ENCODE measurements at places on chromosomes 2 and 18.

- no peak for DNase-seq
Measured at GRCh38 chr2:28412625-28413151, 20.0 kb downstream of the FOSL2 start.

DNA sequence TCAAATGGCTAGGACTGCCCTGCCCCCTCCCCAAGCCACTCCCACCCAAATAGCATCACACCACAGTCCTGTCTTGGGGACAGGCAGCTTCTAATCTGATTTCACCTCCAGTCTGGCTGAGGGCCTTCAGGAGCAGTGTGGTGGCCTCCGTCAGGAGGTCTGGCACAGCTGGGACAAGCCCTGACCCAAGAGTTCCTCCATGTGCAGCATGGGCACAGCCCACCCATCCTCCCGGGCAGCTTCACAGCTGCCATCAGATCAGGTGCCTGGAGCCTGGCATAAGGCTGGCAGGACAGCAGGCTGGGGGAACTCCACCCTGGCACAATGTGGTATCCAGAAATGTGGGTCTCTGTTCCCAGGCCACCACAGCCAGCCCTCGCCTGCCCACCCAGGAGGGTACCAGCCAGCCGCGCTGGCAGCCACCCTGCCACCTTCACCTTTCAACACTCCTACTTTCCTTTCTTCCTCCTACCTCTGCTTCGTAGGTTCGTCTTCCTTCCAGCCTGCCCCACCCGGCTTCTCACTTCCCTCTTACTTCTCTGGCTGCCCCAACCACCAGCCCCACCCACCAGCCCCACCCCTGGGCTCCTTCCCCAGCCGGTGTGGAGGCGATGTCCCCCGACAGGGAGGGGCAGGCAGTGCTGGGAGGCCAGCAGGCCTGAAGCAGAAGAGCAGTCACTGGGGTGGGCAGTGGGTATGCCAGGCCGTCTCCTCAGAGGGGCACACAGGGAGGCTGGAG is at the start of gene CAPG:
Gene CAPG (minus strand): TSS at position 522 of the 739 bp plus-strand sequence. CDS start 8,221 bp downstream, outside the sequence.
- DNase-seq = no peak

DNA sequence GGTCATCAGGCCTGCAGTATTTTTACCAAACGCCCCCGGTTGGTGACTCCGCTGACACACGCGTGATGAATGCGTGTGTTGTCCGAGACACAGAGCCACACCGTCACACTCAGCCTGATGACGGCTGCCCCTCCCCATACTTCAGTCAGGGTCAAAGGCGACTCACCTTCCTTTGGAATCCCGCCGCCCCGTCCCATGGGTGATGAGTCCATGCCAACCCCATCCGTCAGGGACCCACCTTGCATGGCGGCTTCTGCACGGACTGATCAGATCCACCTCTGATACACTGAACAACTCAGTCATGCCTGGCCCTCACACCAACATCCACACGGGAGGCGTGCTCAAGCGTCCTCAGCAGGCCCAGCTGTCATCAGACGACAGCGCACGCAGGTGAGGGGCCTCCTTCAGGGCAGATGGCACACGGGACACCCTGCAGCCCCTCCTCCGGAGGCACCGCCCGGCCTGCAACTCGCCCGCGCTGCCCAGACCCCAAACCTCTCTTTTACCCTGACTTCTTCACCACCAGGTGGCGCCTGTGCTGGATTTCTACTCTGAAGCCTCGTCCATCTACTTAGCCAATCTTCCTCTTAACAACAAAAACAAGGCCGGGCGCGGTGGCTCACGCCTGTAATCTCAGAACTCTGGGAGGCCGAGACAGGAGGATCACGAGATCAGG is 89.2 kb downstream of the ZNF516 start:
- DNase-seq = no peak

GRCh38 chr2:44826601-44827000 is 114.9 kb upstream of the SIX3 start:
- DNase-seq = no peak

DNA sequence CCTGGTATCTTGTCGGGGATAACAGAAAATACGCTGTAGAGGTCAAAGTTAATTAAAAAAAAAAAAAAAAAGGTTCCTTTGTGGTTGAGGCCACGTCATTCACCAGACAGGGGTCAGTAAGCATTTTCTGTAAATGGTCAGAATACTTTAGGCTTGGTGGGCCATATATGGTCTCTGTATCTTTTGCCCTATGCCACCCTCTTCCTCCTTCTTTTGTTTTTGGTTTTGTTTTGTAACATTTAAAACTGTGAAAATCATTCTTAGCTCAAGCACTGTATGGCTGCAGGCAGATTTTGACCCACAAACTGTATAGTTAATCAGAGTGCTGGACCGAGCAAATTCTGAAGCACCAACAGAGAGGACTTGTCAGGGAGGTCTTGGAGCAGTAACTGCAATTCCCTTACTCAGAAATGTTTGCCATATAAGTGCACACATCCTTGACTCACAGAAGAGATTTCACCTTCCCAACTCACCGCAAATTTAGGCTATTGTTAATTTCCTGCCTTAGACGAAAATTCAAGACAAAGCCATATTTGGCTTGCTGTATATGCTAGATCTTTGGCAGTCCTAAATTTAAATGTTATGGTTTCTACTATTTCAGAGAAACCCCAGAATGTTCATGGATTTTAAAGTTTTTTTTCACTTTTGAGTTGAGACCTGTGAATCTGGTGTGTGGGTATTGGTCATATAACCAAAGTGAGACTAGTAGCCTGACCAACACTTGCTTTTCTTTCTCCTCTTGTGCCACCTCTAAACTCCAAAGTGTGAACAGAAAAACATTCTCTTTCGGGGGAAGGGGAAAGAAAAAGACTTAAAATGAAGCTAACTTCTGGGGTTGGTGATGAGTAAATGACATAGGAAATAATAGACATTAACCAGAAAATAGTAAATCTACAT is 65.4 kb downstream of the DOCK10 start:
- DNase-seq = no peak

GRCh38 chr18:31740180-31740579 is 20.5 kb downstream of the SLC25A52 start:
- no peak for DNase-seq

DNA sequence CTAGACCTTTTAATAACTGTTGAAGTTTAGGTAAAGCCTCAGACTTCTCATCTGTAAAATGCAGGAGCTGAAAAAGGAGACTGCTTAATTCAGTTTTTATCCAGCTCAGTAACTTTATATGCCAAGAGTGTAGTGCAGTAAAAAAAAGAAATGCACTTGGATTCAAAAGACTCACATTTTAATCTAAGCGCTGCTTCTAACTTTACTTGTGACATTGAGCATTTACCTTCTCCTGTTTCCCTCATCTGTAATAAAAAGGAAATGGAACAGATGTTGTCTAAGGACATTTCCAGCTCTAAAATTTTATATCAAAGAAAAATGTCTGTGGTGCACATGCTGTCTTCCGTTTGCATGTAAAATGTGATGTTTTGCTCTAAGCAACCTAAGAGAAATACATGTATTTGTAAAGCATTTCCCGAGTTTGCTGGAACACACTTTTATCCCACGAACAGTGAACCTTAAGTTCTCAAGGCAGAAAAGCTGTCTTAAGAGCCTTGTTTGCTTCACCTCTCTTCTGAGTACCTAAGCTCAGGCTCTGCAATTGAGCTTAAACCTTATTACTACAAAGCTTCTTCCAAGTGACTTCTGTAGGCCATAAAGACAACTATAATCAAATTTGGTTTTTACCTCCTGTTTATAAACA is 24.2 kb upstream of the TANK start:
- DNase-seq = no peak

DNA sequence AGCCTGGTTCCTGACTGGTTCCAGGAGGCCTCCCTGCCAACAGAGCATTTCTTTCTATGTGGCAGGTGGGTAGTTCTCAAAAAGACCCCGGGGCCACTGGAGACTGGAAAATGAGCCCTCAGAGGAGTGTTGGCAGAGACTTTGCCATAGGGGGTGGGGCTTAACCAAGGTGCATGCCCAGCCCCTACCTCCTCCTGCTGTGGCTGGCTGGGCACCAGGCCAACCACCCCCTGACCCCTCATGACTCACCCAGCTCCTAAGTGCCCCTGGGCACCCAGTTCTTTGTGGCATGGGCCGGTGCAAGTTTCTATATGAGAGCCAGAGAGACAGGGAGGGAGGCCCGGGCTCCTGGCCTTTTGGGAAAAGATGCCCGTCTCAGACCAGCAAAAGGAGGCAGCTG is 98.2 kb upstream of the SMAD2 start:
- DNase-seq = no peak

- no peak for DNase-seq
Measured at GRCh38 chr18:35637227-35637626, 55.7 kb downstream of the GALNT1 start.

DNA sequence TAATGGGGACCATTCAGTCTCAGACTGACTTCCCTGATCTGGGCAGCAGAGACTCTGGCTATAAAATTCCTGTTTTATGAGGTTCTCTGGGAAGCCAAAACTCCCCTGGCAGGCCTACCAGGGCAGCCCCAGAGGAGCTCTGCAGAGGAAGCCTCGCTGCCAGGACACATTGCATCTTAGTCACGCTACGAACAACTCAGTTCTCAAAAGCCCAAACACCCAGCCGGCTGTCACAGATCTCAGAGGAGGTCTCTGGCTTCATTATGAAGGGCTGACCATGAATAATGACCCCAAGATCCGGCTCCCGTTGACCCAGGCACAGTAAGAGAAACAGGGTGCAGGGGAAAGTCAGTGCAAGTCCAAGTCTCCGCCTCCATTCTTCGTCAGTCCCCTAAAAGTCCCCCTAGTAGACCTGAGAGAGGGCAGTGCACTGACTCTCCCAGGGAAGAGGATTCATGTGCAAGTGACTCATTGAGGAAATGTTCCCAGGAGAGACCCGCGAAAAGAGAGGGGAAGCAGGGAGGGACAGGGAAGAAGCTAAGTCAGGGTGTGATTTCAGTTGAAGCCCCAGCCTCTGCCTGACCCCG is 212.3 kb downstream of the CYP26B1 start:
- DNase-seq = no peak

- no peak for DNase-seq
Measured at GRCh38 chr18:10727477-10727876, 201.7 kb downstream of the NAPG start.

DNA sequence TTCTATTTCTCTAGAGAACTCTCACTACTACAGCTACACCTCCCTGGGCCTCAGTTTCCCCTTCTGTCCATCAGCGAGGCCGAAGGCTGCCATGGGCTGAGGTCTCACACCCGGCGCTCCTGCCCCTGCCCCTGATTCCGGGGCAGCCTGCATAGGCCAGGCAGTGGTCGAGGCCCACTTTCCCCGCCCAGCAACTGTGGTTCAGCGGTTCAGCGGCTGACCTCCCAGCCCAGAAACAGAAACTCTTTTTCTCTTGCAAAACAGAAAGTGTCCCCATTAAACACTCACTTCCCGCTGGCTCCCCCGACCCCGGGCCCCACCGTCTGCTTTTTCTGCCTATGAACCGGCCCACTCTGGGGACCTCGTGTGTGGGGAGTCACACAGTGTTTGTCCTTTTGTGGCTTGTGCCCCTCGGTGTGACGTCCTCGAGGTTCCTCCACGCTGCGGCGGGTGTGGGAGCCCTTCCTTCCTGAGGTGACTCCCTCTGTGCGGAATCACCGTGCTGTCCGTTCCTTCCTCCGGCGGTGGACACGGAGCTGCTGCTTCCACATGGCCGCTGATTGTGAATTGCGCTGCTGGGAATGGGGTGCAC is 16.0 kb downstream of the PDCD1 start:
- peak; percentile 45 for DNase-seq

GRCh38 chr2:64548761-64549160 is 24.6 kb downstream of the AFTPH start:
- DNase-seq = no peak

DNA sequence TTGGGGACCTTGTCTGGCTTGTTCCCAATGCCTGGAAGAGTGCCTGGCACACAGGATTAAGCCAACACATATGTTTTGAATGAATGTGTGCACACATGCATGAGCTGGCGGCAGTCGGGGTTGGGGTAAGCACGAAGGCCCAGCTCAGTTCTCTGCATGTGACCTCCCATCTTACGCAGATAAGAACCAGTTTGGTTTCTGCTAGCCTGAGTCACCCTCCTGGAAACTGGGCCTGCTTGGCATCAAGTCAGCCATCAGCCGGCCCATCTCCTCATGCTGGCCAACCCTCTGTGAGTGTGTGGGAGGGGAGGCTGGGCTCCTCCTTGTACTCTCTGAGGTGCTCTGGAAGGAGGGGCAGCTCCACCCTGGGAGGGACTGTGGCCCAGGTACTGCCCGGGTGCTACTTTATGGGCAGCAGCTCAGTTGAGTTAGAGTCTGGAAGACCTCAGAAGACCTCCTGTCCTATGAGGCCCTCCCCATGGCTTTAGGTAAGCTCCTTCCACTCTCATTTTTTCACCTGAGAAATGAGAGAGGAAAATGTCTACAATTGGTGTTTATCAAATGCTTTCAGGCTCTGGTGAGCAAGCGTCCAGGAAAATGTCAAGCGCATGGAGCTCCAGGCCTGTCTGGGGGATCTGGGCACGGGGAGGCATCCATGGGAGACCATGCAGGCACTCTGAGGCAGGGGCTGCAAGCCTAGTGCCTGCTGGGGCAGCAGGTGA is 9.7 kb upstream of the IL1RN start:
- DNase-seq = peak; percentile 56

- DNase-seq = no peak
Measured at GRCh38 chr2:153939124-153939796, 67.5 kb downstream of the GALNT13 start.

- DNase-seq = no peak
Measured at GRCh38 chr18:26756556-26756955, 109.0 kb downstream of the AQP4 start.

GRCh38 chr2:205568620-205569019 is 113.7 kb upstream of the NRP2 start:
- DNase-seq = no peak

DNA sequence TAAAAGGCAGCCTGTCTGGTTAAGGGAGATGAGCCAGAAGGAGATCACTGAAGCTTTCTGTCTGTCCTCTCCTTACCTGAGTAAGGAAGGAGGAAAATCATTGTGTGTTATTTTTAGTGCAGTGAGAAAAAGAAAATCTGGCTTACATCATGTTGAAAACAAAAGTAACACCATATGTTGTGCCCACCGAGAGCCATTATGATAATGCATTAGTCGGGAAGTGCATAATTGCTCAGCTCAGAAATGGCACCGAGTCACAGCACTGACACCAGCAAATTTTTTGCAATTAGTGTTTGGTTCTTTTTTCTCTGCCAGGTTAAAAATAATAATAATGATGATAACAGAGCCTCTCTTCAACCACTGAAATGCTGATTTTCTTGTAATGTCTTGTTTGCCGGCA is 46.6 kb downstream of the HNMT start:
- no peak for DNase-seq

- DNase-seq = no peak
Measured at GRCh38 chr2:33777786-33778185, 178.7 kb upstream of the FAM98A start.

DNA sequence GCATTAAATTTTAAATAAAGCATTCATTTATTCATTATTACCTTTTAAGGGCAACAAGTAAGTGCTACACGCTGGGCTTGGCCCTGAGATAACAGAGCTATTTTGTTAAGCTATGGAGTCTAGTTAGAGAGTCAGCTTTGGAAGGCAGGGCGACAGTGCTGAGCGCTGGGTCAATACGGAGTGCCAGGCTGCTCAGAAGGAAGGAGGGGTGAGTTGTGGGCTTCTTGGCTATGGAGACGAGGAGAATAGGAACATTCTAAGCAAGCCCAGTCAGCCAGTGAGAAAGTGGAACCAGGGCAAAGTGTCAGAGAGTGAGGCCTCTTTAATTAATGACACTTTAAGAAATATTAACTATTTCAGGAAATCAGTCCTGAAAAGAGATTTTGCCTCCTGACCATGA is 288.4 kb downstream of the LRRTM1 start:
- DNase-seq = no peak

Measured in activated T-cell treated with anti-CD3 and anti-CD28 coated beads for 48 hours (primary cell).